ENCODE measurements at places on chromosomes 7 and 10.

DNA sequence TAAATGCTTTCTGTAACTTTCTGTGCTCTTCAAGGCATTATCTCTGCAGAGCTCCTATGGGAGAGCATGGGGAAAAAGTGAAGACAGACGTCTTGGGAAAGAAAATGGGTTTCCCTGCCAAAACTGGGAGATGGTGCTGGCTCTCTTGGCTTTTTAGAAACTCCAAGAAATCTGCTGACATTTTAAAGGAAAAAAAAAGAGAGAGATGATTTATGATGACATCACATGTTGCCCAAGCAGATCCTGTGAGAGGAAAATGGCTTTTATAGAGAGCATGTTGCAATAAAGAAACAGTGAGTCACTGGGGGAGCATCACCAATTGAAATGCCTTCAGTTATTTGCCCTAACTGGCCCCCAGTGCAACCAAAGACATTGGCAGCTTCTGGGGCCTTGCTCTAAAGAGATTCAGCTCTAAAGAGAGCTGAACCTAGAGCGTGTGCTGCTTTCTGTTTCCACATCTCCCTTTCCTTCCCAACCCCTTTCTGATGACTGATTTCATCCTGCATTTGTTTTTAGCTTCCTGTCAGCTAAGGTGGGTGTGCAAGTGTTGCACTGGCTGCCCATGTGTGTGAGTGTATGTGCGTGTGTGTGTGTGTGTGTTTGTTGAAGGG is 37.7 kb downstream of the LRMDA start:
- no peak for DNase-seq

GRCh38 chr7:148507787-148508186 is 82.8 kb upstream of the C7orf33 start:
- no peak for DNase-seq

DNA sequence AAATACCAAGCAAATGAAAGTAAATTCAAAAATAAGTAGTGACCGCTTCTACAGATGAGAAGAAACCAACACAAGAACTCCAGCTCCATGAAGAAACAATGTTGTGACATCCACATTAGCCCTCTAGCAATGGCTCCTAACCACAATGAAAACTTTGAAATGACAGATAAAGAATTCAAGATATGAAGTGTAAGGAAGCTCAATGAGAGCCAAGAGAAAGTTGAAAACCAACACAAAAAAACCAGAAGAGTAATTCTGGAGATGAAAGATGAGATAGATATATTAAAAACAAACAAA is 68.2 kb upstream of the DDC start:
- DNase-seq = no peak

- no peak for DNase-seq
These were observed 13.7 kb upstream of the FAM241B start for GRCh38 chr10:69616358-69616757.

- DNase-seq = no peak
These were observed 160.4 kb upstream of the PHYHIPL start for GRCh38 chr10:59016043-59016442.

- DNase-seq = no peak
These were observed 6.9 kb downstream of the LSMEM1 start for GRCh38 chr7:112487457-112488263.

DNA sequence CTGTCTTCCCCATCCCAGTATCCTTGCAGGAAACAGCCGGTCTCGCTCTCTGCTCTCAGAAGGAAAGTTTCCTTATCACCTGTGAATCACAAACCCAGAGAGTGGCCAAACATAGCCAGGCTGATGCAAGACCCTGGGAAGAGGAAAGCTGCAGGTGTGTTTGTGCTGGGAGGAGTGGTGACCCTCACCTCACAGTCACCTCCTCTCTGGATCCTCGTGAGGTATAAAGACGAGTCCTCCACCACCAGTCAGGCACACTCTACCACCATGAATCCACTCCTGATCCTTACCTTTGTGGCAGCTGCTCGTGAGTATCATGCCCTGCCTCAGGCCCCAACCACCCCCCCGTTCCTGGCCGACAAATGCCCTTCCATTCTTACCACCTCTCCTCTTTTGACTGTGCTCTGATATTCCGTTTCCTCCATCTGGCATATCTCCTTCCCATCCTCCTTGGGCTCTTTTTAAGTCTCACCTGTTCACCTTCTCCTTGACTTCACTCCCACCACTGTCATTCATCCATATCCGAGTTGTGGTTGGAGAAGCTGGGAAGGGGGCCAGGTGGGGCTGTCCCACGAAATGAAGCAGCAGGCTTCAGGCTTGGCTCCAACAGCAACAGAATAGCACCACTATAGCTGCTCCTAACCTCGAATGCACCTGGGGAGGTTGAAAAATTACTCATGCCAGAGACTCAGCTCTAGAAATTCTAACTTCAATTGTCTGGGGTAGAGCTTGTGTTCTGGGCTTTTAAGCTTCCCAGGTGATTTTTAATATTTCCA is at the start of gene PRSS1:
Gene PRSS1, plus strand, starts transcription at position 255 of the 776 bp plus-strand sequence. Its CDS starts 13 bp downstream, at position 268.
- DNase-seq = no peak

- DNase-seq = no peak
These were observed 193.1 kb downstream of the PHTF2 start for GRCh38 chr7:77991656-77992055.

GRCh38 chr10:92627845-92628480 is 35.0 kb downstream of the KIF11 start:
- DNase-seq = no peak

- no peak for DNase-seq
These were observed 180.0 kb upstream of the INHBA start for GRCh38 chr7:41882745-41883420.

DNA sequence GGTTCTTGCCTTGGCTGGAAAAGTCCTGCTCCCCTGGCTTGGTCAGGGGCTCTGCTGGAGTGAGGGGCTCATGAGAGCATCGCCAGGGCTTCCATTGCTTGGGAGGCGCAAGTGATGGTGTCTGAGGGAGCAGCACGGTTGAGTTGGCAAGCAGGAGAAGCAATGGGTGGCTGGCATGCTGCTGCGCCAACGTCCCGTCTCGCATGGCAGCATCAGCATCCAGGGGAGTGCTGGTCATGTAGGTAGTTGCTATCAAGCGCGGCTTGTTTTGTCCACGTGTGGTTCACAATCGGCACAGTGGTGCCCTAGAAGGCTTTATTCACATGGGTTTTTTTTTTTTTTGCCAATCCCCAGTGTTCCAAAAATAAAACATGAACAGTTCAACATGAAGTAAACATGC is 3.8 kb downstream of the PYROXD2 start:
- DNase-seq = no peak

DNA sequence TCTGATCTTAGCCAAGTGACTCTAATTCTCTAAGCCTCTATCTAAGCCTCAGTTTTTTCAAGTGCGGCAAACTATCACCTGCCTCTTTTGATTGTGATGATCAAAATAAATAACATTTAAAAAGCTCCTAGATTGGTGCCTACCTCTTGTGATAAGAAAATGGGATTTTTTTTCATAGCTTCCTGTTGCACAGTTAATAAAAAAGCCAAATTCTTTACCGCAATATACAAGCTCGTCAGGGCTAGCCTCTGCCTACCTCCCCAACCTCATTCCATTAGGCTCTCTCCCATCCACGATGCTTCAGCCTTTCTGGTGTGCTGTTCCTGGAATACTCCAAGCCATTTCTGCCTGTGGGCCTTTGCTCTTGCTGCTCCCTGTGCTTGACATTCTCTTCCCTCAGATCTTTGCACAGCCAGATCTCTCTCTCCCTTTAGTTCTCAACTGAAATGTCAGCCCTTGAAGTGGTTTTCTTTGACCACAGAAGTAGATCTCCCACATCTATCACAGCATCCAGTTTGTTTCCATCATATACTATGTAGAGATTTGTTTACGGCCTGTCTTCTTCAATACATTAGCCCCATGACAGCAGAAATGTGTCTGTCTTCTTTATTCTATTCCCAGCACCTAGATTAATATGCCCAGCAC is 48.8 kb downstream of the SFR1 start:
- DNase-seq = no peak

GRCh38 chr7:83267141-83267631 is 104.5 kb upstream of the PCLO start:
- no peak for DNase-seq

GRCh38 chr10:128390596-128390995 is 264.4 kb upstream of the MKI67 start:
- DNase-seq = no peak

- DNase-seq = no peak
These were observed 49.3 kb downstream of the STK32C start for GRCh38 chr10:132258423-132258822.

GRCh38 chr7:31029251-31030042 is 22.7 kb upstream of the ADCYAP1R1 start:
- no peak for DNase-seq

- no peak for DNase-seq
These were observed 72.4 kb upstream of the LOXL4 start for GRCh38 chr10:98340261-98340939.

GRCh38 chr7:2641406-2642393 is 9.9 kb downstream of the TTYH3 start:
- no peak for DNase-seq

DNA sequence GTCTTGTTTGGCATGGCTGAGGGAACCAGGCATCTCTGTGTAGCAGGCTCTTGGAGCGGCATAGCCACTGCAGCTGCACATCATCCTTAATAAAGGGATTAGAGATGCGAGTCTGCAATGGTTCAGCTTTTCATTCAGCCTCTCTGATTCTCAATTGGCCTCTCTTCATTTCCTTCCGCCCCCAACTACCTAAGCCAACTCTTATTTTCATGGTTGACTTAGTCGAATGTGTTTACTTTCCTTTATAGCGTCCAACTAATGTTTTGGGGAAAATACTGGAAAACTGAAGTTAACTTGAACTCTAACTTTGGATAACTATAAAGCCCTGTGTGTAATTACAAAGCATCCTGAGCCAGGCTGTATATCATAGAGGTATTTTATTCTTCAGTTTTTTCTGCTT is 202.2 kb upstream of the KIAA1217 start:
- DNase-seq = no peak

- no peak for DNase-seq
These were observed 98.0 kb upstream of the MBL2 start for GRCh38 chr10:52870562-52870961.

GRCh38 chr10:120253131-120253530 is 203.9 kb upstream of the PLPP4 start:
- no peak for DNase-seq

- DNase-seq = no peak
These were observed 71.8 kb downstream of the SNX10 start for GRCh38 chr7:26363465-26363864.

All from cortex of kidney (tissue), 1 donor.